ENCODE measurements at places on chromosomes 11 and 22.

GRCh38 chr22:25114369-25115362, 85.0 kb upstream of the CRYBB3 start:
- no peak overlapping the region for H3K27ac ChIP-seq
- no peaks in the 10 kb centered on the region for H3K27me3 ChIP-seq
- H3K36me3 ChIP-seq = peaks cover 7% of the 10 kb centered on the region
- H3K4me3 ChIP-seq = no peak overlapping the region
- DNase-seq = no peak

DNA sequence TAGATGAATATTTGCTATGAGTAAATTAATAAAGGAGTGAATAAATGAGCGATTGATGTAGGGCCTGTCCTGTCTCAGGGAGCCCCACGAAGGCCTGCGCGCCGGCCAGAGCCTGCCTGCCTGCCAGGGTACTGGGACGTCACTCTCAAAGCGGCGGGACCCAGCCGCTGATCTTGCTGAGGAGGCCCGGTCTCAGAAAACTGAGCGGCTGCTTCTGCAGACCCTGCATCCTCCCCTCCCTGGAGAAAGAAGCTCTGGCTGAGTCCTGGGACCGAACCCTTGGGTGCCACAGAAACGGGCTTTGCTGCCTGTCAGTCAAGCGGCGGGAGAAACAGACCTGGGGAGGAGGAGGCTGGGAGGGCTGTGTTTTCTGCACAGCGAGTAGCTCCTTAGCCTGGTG, 91.6 kb upstream of the B3GAT1 start:
- H3K4me3 ChIP-seq = no peak overlapping the region
- DNase-seq = no peak
- no peaks in the 10 kb centered on the region for H3K36me3 ChIP-seq

DNA sequence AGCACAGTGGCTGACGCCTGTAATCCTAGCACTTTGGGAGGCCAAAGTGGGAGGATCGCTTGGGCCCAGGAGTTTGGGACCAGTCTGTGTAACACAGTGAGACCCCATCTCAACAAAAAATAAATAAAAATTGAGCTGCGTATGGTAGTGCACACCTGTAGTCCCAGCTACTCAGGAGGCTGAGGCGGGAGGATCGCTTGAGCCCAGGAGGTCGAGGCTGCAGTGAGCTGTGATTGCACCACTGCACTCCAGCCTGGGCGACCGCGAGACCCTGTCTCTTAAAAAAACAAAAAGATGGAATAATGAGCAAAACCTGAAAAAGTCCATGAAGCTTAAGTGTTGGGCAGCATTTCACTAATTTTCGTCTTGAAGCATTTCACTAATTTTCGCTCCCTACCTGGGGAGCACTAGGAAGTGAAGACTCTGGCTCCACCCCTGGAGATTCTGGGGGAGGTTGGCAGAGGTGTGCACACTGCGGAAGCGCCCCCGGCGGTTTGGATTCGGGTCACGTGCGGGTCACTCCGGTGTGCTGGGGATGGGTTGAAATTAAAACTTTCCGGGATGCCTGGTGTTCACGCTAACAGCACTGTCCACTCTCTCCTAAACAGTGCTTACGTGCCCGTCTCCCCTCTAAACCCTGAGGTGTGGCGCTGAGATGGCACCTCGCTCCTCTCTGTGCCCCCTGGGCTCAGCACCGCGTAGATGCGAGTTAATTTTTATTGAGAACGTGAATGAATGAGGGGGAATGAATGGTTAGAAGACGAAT, 906 bp upstream of the NAA40 start:
- H3K27ac ChIP-seq = peak overlapping the region; percentile 82
- H3K4me3 ChIP-seq = peak overlapping the region; percentile 80
- H3K4me1 ChIP-seq = peaks cover 18% of the 10 kb centered on the region
- DNase-seq = no peak

DNA sequence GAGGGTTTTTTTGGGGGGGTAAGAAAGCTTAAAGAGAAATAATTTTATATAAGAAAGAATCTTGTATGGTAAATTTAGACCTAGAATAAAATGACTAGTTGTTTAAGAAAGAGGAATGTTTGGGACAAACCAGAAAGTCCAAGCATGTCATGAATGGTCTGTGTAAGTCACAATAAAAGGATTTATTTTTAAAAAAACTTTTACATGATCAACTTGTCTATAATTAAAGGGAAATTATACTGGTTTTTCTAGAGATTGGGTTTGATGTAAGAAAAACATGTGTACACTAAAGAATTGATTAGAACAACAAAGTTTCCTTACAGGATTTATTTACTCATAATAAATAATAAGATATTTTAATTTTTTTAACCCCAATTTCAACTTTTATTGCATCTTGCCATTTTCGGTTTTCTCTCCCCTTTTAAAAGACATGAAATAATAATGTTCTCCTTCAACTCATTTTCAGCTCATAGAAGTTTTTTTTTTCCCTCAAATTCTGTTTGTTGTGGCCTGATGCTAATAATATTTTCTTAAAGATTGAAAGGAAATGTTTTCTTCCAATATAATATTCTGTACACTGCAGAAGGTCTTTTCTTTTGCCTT, 35.4 kb upstream of the INCENP start:
- H3K4me1 ChIP-seq = no peaks in the 10 kb centered on the region
- H3K27ac ChIP-seq = no peak overlapping the region

DNA sequence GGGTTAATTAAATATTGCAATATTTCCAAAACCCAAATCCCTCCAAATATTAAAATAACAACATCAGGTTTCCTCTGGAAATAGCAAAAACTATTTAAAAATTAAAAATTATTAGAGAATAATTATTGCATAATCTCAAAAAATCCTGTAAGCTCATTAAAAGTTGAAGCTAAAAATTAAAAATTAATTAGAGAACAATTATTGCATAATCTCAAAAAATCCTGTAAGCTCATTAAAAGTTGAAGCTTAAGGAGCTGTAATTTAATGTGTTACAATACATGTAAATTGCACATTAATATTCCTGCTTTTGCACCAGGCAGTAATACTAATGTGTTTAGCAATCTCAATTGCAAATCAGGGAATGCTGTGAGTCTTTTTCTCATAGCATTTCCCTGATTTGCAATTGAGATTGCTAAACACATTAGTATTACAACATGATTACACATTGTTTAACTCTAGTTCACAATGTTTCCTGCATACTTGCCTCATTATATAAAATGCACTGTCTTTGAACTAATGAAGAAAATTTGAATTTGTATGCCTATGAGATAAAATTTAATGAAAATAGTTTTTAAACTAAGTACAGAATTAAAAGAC, 247.7 kb downstream of the GUCY1A2 start:
- no peaks in the 10 kb centered on the region for H3K4me1 ChIP-seq
- no peak for DNase-seq
- H3K27ac ChIP-seq = no peak overlapping the region
- no peak overlapping the region for H3K4me3 ChIP-seq
- H3K27me3 ChIP-seq = no peaks in the 10 kb centered on the region

DNA sequence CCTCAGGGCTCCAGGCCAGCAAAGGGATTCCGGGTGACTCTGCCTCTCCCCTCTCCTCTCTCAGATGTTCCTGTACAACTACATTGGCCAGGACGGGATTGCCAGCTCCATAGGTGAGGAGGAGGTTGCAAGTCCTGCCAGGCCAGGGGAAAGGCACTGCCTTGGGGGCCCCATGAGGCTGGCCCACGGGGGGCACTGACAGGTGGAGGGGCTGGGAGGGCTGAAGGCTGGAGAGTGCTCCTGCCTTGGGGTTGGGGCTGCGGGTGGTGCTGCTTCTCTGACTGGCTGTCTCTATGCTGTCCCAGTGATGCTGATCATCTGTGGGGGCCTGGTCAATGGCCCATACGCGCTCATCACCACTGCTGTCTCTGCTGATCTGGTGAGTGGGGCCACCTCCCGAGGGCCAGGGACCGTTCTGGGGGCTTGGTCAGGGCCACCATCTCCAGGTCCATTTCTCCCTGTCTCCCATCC, 21.7 kb downstream of the SLC37A2 start:
- H3K4me3 ChIP-seq = no peak overlapping the region
- H3K27me3 ChIP-seq = peaks cover 19% of the 10 kb centered on the region
- no peak for DNase-seq
- no peaks in the 10 kb centered on the region for H3K4me1 ChIP-seq
- no peaks in the 10 kb centered on the region for H3K36me3 ChIP-seq

DNA sequence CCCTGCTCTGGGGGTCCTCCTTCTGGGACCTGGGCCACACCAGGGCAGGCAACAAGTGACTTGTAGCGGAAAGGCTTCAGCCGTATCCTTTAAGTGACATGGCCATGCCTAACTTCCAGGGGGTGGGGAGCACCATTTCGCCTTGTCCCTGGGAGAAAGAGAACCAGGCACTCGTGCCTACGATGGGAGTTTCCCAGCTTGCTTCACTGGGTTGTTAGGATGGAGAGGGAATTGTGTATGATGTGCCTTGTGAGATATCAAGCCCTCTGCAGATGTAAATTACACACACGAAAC, 151.4 kb downstream of the CACNA1I start:
- DNase-seq = no peak
- H3K36me3 ChIP-seq = no peaks in the 10 kb centered on the region
- no peaks in the 10 kb centered on the region for H3K27me3 ChIP-seq
- no peak overlapping the region for H3K4me3 ChIP-seq
- no peaks in the 10 kb centered on the region for H3K4me1 ChIP-seq

DNA sequence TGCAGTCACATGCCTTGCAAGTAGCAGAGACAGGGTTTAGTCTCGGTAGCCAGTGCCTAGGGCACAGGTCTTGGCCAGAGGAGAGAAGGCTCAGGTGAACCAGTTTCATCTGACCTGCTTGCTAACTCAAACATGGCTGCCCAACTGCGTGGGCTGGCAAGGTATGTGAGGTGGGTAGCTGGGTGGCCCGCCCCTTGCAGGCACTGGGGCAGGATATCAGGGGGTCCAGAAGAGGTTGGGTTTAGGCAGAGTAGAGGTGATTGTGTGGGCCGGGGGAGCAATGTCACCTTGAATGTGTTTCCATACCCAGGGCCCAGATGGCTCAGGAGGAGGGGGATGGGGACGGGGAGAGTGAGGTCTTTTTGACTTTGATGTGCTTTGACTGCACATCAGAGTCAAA, 37.7 kb downstream of the ST3GAL4 start:
- H3K4me3 ChIP-seq = no peak overlapping the region
- DNase-seq = no peak

DNA sequence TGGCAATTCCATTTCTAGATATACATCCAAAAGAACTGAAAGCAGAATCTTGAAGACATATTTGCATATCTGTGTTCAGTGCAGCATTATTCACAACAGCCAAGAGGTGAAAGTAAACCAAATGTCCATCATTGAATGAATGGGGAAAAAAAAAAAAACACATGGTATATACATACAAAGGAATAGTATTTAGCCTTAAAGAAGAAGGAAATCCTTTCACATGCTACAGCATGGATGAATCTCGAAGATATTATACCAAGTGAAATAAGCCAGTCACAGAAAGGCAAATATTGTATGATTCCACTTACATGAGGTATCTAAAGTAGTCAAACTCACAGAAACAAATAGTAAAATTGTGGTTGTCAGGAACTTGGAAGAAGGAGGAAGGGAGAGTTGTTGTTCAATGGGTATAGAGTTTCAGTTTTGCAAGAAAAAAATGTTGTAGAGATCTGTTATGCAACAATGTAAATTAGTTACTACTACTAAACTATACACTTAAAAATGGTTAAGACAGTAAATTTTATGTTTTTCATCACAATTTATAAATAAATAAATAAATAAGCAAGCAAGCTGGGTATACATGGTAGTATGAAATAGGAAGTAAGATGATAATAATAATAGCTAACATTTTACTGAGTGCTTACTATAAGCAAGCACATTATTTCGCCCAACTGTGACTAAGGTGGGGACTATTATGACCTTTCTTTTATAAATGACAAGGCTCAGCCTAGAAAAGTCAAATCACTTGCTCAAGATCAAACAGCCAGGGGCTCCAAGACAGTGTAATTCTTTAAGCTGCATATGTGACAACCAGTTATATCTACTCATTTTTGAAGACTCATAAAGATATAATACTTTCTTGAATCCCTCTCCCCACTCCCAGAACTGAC, 50.0 kb downstream of the FAM168A start:
- peaks cover 24% of the 10 kb centered on the region for H3K4me1 ChIP-seq
- no peak for DNase-seq
- H3K27ac ChIP-seq = no peak overlapping the region
- H3K4me3 ChIP-seq = no peak overlapping the region

All from central memory CD8-positive, alpha-beta T cell (primary cell).